Stimulated activated CD4-positive, alpha-beta T cell treated with anti-CD3 and anti-CD28 coated beads, Interleukin-1b, Interleukin-23, amount 100 ng/mL, for 48 hours (primary cell): ENCODE measurements at places on chromosomes 2 and 18.

DNA sequence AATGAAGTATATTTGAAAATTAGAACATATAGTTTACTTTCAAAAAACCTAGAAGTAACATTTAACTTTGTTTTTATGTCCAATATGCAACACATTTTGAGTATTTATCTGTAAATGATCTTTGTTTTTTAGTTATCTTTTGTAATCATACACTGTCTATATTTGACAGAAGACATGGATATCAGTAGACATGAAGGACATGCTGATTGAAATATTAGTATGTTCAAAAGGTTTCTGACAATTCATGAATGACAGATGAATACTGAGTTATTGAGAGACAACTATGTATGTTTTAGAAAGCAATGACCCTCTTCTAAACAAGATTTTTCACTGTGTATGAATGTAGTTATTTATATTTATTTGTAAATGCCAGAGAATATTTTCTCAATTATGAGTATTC, 215.6 kb upstream of the TMEFF2 start:
- no peak for DNase-seq

DNA sequence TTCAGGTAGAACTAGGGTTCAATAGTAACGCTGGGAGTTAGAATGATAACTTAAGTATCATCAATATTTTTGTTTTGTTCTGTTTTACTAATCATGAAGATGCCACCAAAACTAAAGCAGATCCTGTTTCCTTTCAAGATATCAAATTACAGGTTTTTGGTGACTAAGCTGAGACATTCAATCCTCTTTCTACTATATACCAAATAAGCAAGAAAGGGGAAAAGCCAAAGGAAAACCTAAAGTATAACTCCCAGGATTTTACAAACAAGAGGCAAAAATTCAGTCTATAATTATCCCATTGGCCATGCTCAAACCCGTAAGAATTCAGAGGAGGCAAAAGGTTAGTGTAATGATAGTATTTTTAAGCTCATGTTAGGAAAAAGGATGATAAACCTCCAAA, 175.2 kb upstream of the CCDC150 start:
- no peak for DNase-seq

DNA sequence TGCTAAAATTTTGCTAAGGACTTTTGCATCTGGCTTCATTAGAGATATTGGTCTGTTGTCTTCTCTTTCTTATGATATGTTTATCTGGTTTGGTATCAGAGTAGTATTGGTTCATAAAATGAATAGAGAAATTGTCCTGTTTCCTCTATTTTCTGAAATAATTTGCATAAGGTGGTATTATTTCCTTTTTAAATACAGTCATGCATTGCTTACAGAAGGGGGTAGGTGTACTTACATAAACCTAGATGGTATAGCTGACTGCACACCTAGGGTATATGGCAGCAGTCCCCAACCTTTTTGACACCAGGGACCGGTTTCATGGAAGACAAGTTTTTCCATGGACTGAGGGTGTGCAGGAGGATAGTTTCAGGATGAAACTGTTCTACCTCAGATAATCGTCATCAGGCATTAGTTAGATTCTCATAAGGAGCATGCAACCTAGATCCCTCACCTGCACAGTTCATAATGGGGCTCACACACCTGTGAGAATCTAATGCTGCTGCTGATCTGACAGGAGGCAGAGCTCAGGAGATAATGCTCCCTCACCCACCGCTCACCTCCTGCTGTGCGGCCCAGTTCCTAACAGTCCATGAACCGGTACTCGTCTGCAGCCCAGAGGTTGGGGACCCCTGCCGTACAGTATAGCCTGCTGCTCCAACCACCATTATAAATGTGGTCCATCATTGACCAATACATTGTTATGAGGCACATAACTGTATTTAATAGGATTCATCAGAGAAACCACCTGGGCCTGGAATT, 189.2 kb downstream of the FAM210A start:
- no peak for DNase-seq

DNA sequence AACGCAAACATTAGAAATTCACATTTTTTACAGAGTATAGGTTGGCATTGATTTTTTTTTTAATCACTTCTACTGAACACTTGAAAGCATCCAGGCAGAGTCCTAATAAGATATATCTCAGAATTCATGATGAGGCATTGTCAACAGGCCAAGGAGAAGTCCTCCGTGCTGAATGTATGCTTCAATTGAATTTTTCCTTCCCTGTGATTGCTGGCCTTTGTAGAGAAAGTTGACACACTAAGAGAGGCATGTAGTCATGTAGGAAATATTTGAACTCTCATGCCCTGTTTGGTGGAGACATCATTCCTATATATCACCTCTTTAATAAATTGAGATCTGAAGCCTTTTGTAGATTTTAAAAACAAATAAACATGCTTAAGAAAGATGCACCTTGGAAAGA, 844.9 kb downstream of the CPS1 start:
- DNase-seq = no peak

DNA sequence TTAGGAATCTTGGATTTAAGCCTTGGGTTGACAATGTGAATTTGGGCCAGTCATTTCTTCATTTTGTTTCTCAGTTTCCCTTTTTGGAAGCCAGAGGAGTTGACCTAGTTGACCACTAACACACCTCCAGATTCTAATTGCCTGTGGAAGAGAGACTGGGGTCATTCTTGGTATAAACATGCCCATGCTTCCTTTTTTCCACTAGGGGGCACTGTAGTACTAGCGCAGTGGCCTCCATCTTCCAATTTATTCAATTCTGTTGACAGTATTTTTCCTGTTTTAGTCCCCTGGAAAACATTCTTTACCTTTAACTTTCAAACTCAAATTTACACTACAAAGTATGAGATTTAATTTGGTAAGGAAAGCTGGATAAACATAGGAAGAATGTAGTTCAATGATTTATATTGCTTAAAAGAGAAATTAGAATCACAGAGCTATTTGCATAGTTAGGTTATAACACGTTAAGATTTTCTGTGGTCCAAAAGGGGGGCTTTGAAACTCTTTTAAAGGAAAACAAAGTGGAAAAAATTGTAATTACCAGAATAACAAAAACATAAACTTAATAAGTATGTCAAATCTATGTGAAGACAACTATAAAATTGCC, 57.5 kb upstream of the AGPS start:
- no peak for DNase-seq

DNA sequence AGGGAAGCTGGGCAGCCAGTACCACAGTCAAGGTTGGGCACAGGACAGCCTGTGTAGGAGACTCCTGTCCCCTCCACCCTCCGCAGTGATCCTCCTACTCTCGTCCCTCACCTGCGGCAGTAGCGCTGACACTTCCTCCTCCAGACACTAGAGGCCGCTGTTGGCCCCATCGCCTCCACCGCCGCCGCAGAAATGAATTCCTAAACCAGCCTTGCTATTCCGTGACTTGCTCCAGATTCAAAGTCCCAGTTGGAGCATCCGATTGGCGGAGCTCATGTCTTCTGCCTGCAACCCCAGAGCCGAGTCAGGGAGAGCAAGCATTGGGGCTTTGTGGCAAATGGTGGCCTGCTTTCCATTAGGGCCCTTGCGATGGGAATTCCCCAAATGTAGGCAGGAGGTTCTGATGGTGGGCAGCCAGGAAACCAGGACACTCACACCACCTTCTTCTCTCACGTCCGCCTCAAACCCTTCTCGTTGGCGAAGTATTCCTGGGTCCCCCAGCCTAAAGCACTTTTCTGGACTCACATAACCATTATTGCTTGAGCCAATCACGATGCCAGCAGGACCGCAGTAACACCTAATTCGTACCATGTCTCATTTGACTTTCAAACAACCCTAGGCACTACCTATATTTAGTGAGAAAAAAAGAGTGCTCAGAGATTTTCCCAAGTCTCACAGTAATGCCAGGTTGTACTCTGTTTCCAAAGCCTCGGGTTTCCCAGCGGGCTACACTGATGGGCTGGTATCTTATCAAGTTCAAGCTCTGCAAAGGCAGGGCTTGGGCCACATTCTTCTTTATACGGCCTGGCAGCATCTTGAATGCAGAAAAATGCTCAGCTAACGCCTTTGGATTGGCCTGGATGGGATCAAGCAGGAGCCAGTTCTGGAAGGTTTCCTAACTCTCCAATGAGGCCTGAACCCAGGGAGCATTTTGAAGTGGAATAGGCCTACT, 1.2 kb upstream of the DNAJB2 start:
- DNase-seq = peak; percentile 75

GRCh38 chr2:33062665-33063250, 116.0 kb downstream of the LTBP1 start:
- DNase-seq = no peak
